Prostate gland (tissue), 2 donors: ENCODE measurements at places on chromosomes 7 and 10.
A peak's percentile ranks its signal among the peaks of the same experiment; 100 is the strongest.

- DNase-seq = no peak
Observed at GRCh38 chr7:73909051-73909941, 48.3 kb downstream of the TMEM270 start.

GRCh38 chr7:131157530-131158243 lies 170.0 kb upstream of the MKLN1 start:
- peak; percentile 75 for DNase-seq

- DNase-seq = no peak
Observed at GRCh38 chr10:95864906-95865813, 42.6 kb upstream of the CC2D2B start.

DNA sequence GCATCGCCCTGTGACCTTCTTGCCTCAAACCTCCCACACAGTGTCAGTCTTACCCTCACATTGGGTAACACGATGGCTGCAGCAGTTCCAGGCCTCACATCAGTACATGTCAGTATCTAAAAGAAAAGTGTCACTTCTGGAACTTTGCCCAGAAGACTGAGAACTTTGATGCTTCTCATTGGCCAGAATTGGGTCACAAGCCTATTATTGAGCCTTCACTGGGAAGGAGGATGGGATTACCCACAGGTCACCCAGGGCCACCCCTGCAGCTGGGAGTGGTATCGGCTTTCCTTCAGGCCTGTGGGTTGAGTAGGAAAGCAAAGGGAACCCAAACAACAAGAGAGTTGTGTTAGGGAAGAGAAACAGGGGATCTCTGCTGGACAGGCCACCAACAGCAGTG lies 111.5 kb downstream of the NPY start:
- no peak for DNase-seq

GRCh38 chr7:121994625-121995410 lies 121.9 kb downstream of the PTPRZ1 start:
- DNase-seq = peak; percentile 48

DNA sequence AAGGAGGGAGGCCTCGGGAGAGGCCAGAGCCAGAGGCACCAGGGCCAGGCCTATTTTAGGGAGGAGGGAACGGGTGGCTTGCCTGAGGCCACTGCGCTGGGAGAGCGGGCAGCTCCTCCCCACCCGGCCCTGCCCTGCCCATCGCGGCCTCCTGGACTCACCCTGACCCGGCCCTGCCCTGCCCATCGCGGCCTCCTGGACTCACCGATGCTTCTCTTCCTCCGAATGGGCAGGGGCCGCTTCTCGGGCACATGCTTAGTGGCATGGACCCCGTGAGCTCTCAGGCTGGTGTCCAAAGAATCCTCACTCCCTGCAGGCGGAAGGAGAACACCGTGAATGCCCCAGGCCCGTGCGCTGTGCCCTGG lies 7.5 kb downstream of the PDGFA start:
- DNase-seq = no peak

- DNase-seq = no peak
Observed at GRCh38 chr10:35251373-35252100, 84.8 kb upstream of the CCNY start.

- DNase-seq = no peak
Observed at GRCh38 chr7:137923380-137923779, 76.6 kb upstream of the DGKI start.

GRCh38 chr7:28618383-28618782 lies 206.1 kb downstream of the CREB5 start:
- DNase-seq = no peak

GRCh38 chr7:134723892-134724291 lies 55.5 kb upstream of the CALD1 start:
- no peak for DNase-seq

- DNase-seq = no peak
Observed at GRCh38 chr10:17644485-17644943, 563 bp downstream of the STAM start.

DNA sequence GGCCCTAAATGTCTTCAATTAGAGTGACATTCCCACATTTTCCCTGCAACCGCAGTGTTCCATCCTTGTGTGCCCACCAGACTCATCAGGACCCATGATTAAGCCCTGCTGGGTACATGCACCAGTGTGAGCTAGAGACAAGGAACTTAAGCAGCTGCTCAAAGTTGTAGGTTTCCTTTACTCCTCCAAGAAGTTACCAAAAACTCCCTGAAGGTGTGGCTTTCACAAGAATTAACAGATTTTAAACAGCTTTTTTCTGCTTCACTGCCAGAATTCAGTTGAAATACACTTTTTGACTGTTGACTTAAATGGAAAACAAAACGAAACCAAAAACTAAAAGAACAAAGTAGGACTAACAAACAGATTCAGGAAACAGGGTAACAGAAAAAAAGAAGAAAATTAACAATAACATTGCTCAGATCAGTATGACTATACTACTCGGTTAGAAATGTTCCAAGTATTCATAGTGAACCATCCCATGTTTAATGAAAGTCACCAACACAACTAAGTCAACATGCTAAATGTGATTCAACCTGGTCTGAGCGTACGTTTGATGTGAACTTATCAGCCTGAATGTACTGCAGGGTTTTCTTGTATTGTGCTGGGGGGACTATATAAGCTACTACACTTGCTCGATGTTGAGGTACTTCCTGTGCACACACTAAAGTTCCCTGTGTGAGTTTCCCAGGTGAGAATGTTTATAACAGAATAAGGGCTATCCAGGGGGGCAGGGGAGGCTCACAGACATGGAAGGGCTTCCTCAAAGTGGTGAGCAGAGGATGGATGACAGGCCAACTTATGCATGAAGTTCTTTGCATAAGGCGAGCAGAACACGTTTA lies 22.2 kb downstream of the SLC37A3 start:
- DNase-seq = no peak

DNA sequence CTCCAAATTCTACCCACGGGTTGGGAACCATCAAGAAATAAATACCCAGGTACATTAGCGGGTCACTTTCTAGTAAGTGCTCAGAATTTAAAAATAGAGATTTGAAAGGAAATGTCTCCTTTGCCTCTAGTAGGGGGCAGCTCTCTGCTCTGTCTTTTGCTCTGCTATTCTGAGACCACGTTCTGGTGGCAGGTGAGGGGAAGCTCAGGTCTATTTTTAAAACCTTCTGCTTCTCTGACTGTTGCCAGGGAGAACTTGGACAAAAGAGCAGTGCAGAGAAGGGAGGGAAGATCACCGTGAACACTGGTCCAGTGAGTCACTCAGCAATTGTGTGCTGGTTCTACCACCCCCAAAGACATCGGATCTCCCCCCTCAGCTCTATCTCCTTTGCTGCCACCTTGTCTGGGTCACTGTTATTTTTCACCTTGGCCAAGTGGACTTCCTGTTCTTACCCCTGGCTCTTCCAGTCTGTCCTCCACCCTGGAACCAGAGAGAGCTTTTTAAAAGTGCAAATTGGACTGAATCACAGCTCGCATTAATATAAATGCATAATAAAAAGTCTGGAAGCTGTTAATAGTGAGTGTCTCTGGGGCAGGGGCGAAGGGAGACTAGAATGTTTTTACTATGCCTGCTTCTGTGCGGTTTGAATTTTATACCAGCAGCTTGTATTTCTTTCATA lies 72.4 kb upstream of the LOXL4 start:
- DNase-seq = no peak

- DNase-seq = peak; percentile 43
Observed at GRCh38 chr7:164882-165660, 27.3 kb upstream of the FAM20C start.
